ENCODE measurements at places on chromosomes 13 and 19.

DNA sequence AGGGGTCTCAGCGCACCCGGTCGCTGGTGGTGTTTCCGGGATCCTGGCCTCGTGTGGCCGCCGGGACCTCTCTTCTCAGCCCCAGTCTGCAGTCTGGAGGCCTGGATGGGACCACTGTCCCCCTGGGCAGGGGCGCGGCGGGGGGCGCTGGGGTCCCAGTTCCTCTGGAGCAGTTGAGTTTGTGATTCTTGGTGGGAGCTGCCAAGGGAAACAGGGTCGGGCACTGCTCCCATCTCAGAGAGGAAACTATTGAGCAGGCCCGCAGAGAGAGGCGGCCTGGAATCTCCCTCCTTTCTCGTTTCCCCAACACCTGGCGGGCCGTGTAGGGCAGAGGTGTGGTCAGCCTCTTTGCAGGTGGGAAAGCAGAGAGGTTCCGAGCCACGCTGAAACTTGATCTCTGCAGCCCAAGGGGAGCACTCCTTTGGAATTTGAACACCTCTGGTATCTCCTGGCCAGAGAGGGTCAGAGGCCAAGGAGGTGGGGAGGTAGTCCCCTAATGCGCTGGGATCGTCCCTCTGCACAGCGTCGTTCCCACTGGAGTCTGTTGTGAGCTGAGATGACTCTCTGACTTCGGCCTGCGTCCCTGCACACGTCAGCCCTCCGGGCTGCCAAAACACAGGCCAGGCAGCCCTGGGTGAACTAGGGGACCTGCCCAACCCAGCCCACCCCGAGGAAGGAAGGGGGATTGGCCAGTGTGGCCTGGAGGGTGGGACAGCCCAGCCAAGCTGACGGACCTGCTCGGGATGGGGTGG lies 741 bp downstream of the PLEKHF1 start:
- DNase-seq = no peak

GRCh38 chr19:52140032-52140710 lies 433 bp upstream of the ZNF616 start:
- no peak for DNase-seq

GRCh38 chr13:102462570-102462969 lies 60.7 kb upstream of the FGF14 start:
- no peak for DNase-seq

DNA sequence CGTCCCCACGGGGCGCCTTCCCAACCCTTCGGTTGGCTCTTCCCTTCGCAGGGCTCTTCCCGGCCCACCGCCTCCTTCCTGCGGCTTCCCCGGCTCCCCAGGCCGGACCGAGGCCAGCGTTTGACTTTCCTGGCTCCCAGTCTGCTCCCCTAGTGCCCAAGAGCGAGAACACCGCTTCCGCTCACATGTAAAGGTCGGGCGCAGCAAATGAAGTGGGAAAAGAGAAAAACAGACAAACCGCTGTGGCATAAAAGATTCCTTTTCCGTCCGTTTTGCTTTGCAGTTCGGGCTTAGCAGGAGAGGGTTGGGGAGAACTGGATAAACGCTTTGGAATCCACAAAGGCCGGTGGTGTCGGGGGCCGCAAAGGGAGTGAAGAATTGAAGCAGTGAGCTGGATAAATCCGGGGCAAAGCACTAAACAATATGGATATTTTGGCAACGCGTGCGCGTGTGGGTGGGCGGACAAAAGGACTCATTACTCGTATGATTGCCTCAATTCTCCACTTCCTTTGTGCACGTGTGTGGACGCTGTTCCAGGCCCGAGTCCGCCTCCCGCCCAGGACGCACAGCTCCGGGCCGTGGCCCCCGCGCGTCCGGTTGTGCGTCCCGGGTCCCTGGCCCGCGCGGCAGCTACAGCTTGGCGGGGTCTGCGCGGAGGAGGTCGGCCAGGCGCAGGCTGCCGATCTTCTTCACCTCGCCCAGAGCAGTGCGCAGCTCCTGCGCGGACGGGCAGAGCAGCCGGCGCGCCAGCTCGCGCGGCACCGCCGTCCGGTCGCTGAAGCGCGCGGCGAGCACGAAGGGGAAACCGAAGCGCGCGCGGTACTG lies 8.6 kb upstream of the CDX2 start:
- DNase-seq = no peak

DNA sequence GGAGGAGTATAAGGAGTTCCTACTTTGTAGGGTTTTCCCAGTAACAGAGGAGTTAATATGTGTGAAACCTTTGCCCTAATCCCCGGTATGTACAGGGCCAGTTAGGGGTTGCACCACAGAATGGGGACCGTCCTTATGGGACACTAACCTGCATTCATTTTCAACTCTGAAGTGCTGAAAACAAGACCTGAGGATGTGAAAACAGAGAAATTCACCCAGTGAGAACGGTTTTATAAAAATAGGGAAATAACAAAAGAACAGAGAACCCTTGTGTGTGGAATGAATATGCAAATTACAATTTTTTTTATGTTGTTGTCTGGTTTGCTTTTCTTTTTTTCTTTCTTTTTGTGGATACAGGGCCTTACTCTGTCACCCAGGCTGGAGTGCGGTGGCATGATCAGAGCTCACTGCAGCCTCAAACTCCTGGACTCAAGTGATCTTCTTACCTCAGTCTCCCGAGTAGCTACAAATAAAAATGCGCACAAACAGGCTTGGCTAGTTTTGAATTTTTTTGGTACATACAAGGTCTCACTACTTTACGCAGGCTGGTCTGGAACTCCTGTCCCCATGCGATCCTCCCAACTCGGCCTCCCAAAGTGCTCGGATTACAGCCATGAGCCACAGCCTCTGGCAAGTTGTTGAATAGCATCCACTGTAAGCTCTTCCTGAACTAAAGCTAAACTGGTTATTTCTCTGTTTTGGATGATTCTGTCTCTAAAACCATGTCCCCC lies 10.6 kb downstream of the CLC start:
- DNase-seq = no peak

DNA sequence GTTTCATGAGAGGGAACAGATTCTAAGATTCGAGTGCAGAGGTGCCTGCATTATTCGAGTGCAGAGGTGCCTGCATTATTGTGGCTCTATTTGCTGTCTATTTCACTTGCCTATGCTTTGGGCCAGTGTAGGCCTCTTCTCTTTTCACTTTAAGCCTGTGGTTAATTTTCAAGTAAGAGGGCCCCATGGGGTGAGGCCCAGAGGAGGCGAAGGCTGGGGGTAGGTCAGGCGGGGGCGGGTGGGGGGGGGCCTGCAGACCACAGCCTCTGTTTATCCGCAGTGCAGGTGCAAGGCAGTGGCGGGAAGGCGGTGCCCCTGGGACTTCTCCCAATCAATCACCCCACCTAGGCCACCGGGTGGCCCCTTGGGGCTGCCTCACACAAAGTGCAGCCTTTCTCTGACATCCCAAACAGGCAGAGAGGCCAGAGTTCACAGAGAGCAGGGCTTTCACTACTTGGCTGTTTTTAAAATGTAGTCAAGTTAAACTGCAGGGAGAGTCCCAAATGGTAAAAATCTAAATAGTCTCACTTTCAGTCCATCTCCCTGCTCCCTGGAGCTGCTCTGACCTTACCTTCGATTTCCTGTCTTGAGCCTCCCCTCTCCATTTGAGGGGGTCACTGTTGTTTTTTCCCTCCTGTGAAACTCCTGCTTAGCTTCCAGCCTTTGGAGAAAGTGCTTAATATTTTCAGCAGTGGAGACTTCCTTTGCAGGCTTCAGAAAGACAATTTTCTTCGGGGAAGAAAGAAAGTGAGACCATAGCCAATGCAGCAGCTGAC lies 249.0 kb downstream of the DLEU7 start:
- no peak for DNase-seq

DNA sequence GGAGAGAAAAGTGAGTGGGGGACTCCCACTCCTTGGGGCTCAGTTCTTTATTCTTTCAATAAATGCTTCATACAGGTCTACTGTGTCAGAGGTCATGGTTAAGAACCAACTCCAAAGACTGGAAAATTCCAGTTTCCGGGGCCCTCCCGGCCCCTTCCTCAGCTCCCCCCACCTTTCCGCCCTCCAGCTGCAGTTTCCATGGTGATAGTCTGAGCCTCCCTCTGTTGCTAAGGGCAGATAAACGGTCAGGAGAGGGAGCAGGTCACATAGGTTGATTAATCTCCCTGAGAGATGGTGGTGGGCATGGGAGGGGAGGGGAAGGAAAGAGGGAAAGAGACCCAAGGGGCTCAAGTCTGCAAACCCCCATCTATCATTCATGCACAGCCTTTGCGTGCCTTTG lies 131.5 kb upstream of the USP29 start:
- DNase-seq = no peak

GRCh38 chr13:52459668-52460067 lies 4.4 kb downstream of the CKAP2 start:
- DNase-seq = no peak

DNA sequence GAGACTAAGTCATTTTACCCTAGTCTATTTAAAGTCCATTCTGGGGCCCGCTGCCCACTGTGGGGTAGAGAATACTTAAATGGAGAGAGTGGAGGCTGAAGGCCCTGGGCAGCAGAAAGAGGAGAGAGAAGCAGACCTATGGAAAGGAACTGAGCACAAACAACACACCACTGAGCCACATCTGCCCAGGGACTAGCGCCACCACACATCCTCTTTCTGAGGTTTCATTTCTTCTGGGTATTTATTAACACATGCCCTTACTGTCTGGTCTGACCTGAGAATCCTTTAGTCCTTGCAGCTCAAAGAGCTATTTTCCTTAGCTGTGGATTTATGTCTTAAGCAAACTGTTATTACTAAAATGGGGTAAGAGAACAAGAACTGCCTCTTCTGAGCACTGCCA lies 154.0 kb downstream of the NALCN start:
- DNase-seq = no peak

DNA sequence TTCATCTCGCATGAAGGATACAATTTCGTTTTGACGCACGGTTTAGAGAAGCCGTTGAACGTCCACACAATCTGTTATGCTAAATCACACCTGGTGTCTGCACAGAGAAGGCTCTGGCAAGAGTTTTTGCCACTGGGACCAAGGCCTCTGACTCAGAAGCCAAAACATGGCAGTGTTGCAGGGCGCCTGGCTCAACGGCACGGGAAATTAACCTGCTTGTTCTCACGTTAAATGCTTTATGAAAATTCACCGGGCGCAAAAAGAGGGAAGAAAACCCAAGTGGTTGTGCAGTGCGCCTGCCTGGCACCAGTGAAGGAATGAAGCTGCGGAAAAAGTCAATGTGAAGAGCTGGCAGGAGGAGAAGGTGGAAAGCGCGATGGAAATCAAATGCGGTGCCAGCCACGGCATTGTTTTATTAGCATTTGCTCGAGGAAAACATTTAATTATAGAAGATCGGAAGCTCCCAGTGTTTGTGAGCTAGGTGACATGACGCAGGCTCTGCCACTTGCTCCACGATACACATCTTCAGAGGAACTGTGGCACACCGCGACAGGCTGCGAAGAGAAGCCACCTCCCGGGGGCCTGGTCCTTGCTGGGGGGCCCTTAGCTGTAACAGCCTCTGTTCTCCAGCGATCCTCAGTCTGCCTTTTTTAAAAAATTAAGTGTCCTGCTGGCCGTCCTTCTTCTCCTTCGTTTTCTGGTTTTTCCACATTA lies 126.2 kb downstream of the ZIC5 start:
- DNase-seq = no peak

GRCh38 chr13:42276683-42277082 lies 4.7 kb downstream of the AKAP11 start:
- DNase-seq = no peak

GRCh38 chr19:36605877-36606478 lies 865 bp downstream of the ZNF382 start:
- no peak for DNase-seq

- DNase-seq = no peak
Observed at GRCh38 chr19:38417544-38418506, 8.2 kb downstream of the RASGRP4 start.

GRCh38 chr19:41861846-41862245 lies 1.8 kb downstream of the RPS19 start:
- DNase-seq = no peak

- DNase-seq = no peak
Observed at GRCh38 chr19:5977222-5977784, 637 bp downstream of the RANBP3 start.

DNA sequence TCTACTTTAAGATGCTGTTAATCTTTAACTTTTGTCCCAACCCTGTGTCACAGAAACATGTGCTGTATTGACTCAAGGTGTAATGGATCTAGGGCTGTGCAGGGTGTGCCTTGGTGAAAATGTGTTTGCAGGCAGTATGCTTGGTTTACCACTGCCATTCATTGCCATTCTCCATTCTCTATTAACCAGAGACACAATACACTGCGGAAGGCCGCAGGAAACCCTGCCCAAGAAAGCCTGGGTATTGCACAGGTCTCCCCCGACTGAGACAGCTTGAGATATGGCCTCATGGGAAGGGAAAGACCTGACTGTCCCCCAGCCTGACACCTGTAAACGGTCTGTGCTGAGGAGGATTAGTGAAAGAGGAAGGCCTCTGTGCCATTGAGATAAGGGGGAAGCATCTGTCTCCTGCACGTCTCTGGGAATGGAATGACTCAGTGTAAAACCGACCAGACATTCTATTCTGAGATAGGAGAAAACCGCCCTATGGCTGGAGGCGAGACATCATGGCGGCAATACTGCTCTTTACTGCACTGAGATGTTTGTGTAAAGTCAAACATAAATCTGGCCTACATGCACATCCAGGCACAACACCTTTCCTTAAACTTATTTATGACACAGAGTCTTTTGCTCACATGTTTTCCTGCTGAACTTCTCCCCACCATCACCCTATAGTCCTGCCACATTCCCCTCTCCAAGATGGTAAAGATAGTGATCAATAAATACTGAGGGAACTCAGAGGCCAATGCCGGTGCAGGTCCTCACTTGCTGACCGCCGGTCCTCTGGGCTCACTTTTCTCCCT lies 13.1 kb upstream of the ZNF888 start:
- no peak for DNase-seq
